Panc1 (cell line): ENCODE measurements at places on chromosomes 3 and 15.
A peak's percentile ranks its signal among the peaks of the same experiment; 100 is the strongest.

- no peaks in the 10 kb centered on the region for H3K4me1 ChIP-seq
- H3K4me3 ChIP-seq = no peak overlapping the region
- DNase-seq = no peak
- no peak overlapping the region for H3K27ac ChIP-seq
- no peaks in the 10 kb centered on the region for H3K36me3 ChIP-seq
These were observed 76.9 kb downstream of the HES1 start for GRCh38 chr3:194212845-194213331.

DNA sequence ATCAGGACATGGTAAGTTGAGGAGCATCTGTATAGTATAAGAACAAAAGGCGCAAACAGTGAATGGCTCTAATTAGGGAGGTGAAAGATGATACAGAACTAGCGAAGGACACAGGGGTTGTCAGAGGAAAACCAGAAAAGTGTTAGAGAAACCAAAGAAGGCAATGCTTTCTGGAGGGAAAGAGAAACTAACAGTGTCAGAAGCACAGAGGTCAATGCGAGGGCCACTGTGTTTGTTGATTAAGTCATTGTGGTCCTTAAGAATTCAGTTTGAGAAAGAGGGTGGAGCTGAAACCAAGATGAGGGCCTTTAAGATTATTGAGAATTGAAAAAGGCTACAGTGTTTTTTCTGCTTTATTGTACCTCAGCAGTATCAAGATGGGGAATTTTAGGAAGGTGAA is 28.8 kb downstream of the ATG7 start:
- DNase-seq = no peak
- H3K36me3 ChIP-seq = peaks cover 8% of the 10 kb centered on the region
- no peak overlapping the region for H3K27ac ChIP-seq
- no peak overlapping the region for H3K4me3 ChIP-seq
- H3K4me1 ChIP-seq = no peaks in the 10 kb centered on the region
- H3K27me3 ChIP-seq = no peaks in the 10 kb centered on the region

- no peaks in the 10 kb centered on the region for H3K4me1 ChIP-seq
- H3K4me3 ChIP-seq = no peak overlapping the region
- no peaks in the 10 kb centered on the region for H3K27me3 ChIP-seq
- H3K27ac ChIP-seq = no peak overlapping the region
These were observed 388.7 kb upstream of the SGO1 start for GRCh38 chr3:20574746-20575145.

DNA sequence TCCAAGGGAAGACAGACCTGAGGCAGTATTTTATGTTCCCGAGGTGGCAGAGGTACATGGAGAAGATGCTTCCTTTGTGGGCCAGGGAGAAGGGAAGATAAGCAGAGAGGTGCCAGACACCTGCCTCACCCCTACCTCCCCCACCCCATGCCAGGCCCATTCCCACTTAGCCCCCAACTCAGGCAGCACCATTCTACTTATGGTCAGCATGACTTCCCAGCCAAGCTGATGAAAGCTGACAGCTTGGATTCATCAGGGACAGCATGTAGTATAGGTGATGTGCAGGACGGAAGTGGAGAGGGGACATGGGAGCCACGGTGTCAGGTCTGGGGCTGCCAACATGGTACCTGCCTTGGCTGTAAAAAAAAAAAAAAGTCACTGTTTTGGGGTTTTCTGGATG is 57.5 kb upstream of the CSPG4 start:
- DNase-seq = no peak
- H3K4me3 ChIP-seq = no peak overlapping the region
- H3K27me3 ChIP-seq = no peaks in the 10 kb centered on the region

DNA sequence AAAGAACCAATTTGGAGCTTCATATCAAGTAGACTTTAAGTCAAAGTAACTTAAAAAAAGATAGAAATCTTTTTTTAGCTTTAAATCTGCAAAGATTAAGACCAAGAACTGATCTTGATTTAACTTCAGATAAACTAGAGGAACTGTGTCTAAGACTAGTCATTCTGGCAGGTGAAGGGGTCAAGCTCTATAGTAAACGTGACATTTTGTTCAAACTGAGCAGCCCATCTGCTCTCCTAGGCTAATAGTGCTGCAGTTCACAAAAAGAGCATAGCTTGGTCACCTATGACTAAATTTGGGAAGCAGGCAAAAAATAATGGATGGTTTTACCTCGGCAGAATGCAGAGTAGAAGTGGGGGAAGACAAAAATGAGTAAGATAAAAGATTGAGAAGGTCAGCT is 168.8 kb upstream of the ALCAM start:
- H3K4me3 ChIP-seq = no peak overlapping the region
- H3K27ac ChIP-seq = no peak overlapping the region

DNA sequence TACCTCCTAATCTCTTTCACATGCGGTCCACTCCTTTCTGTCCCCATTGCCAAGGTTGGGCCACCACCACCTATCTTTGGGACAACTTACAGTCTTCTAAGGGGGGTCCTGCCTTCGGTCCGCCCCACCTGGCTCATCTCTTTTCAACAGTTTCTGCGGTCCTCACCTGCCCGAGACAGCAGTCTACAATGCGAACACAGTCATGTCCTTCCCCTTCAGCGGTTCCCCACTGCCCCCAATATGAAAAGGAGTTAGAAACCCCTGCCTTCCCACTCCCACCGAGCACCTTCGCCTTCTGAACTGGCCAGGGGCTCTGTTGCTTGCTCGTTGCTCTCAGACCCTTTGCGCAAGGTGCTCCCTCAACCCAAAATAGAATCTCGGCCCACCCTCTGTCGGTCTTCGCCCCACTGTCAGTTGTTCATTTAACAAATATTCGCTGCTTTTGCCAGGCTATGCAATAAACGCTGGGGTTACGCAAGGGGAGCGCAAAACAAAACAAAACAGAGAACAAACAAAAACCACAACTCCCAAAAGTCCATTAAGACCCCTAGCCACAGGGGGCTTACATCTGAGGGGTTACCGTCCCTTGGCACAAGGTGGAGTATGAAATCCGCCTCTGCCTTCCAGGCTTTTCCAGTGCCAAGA is 611 bp upstream of the FANCI start:
- DNase-seq = no peak
- H3K4me3 ChIP-seq = peak overlapping the region; percentile 82
- peaks cover 7% of the 10 kb centered on the region for H3K36me3 ChIP-seq
- peak overlapping the region; percentile 92 for H3K27ac ChIP-seq

GRCh38 chr15:84598250-84598649 is 2.6 kb upstream of the ZSCAN2 start:
- H3K36me3 ChIP-seq = no peaks in the 10 kb centered on the region
- no peak for DNase-seq
- H3K27ac ChIP-seq = no peak overlapping the region
- H3K4me1 ChIP-seq = 0 out of 2 replicates have a peak, but pooled peaks cover 3% of the 10 kb centered on the region

DNA sequence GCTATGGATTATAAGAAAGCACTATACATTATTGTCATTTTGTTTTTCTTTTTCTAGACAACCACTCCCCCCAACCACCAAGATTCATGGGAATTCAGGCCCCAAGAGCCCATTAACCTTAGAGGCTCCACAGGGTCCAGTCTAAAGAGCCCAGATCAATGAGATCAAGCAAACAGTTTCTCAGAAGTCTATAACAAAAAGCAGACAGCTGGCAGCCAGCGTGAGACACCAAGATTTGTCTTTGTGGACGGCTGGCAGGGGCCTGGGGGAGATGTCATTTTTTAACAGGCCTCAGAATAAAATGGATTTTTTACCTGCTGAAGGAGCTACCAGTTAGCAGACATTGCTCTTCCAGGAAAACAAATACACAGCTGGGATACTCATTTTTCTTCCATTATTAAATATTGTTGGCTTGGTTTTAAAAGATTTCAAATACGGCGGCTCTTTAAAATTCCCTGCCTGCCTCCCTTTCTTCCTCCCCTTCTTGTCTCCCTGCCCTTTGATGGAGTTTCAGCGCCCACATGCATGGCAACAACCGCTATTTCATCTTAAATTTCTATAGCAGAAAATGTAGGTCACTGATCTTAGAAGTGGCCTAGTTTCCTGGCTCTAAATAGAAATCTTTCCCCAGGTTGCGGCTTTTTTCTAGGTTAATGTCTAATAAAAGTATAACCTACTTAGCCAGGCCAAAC is 130.6 kb downstream of the FAM174B start:
- H3K27me3 ChIP-seq = no peaks in the 10 kb centered on the region
- DNase-seq = no peak
- H3K36me3 ChIP-seq = no peaks in the 10 kb centered on the region

GRCh38 chr3:194938845-194939531 is 253.3 kb downstream of the FAM43A start:
- H3K27me3 ChIP-seq = no peaks in the 10 kb centered on the region
- DNase-seq = no peak
- no peak overlapping the region for H3K4me3 ChIP-seq
- no peaks in the 10 kb centered on the region for H3K4me1 ChIP-seq
- no peaks in the 10 kb centered on the region for H3K36me3 ChIP-seq

GRCh38 chr15:90839187-90840071 is 29.0 kb upstream of the FURIN start:
- no peak overlapping the region for H3K4me3 ChIP-seq
- no peaks in the 10 kb centered on the region for H3K4me1 ChIP-seq
- no peak for DNase-seq
- H3K27ac ChIP-seq = no peak overlapping the region
- H3K27me3 ChIP-seq = no peaks in the 10 kb centered on the region

- DNase-seq = no peak
- H3K4me3 ChIP-seq = no peak overlapping the region
- H3K27ac ChIP-seq = peak overlapping the region; percentile 78
- H3K4me1 ChIP-seq = peaks cover 63% of the 10 kb centered on the region
- no peaks in the 10 kb centered on the region for H3K36me3 ChIP-seq
These were observed 39.0 kb downstream of the TSC22D2 start for GRCh38 chr3:150447084-150447483.

- no peaks in the 10 kb centered on the region for H3K27me3 ChIP-seq
- no peak overlapping the region for H3K27ac ChIP-seq
- no peak for DNase-seq
- peaks cover 8% of the 10 kb centered on the region; the same call in 1 of the 2 replicates for H3K4me1 ChIP-seq
- no peaks in the 10 kb centered on the region for H3K36me3 ChIP-seq
These were observed 34.0 kb downstream of the ACSBG1 start for GRCh38 chr15:78200276-78200930.

GRCh38 chr15:99707473-99708270 is 25.6 kb downstream of the LYSMD4 start:
- no peak for DNase-seq
- H3K27ac ChIP-seq = no peak overlapping the region; the same call in 1 of the 2 replicates
- H3K36me3 ChIP-seq = no peaks in the 10 kb centered on the region
- H3K4me3 ChIP-seq = no peak overlapping the region

DNA sequence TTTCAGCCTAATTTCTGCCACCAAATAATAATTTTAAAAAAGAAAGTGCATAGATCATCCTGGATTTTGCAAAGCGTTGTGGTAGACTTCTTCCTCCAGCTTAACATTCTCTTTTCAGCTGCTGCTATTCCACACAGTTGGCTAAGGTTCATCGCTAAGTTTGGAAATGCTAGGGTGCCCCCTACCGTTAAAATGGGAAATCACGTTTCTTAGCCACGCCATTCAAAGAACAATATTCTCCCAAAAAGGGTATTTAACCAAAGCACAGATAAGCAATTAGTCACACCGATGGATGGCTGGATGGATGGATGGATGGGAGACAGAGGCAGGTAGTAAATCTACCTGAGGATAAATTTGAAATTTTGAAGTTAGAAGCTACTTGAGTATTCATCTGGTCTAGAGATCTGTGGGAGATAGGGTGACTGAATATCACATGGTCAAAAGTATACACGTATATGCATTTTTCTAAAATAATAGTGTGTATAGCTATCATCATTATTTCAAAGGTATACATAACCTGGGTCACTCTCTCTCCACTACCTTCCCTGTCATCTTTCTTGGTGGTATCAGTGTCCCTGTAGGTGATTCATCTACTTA is 67.2 kb downstream of the EFHB start:
- H3K27ac ChIP-seq = no peak overlapping the region
- peak; percentile 27 for DNase-seq
- no peaks in the 10 kb centered on the region for H3K36me3 ChIP-seq
- no peak overlapping the region for H3K4me3 ChIP-seq

DNA sequence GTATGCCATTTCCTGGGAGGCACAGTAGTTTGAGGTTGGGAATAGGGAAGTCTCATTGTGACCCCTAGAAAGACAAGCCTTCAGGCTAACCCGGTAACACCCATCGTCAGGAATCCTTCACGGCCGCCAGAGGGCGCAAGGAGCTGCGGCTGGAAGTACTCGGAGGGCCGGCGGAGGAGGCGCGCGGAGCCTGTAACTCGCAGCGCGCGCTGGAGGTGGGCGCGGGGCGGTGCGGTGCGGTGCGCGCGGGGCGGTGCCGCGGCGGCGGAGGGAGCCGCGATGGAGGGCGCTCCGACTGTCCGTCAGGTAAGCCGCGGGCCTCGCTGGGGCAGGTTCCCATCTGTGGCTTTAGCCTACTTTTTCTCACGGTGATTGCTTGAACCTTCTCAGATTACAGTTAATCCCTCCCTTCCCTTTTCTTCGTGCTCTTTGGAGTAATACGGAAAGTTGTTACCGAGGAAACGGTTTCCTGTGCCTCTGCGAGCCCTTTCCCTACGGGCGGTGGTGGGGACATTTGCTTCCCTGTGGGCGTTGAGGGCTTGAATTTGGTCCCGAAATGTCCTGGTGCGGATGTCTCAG is at the start of gene GRAMD1C:
GRAMD1C (plus strand) TSS at position 158 of the 579 bp plus-strand sequence; CDS start at position 280, 122 bp downstream.
- H3K27ac ChIP-seq = peak within 1 kb of the TSS; percentile 84
- H3K27me3 ChIP-seq = no peaks in the 10 kb centered on the region
- no peak for DNase-seq
- H3K4me3 ChIP-seq = peak within 1 kb of the TSS; percentile 65
- no peaks in the 10 kb centered on the region for H3K36me3 ChIP-seq
- no peaks in the 10 kb centered on the region for H3K4me1 ChIP-seq

DNA sequence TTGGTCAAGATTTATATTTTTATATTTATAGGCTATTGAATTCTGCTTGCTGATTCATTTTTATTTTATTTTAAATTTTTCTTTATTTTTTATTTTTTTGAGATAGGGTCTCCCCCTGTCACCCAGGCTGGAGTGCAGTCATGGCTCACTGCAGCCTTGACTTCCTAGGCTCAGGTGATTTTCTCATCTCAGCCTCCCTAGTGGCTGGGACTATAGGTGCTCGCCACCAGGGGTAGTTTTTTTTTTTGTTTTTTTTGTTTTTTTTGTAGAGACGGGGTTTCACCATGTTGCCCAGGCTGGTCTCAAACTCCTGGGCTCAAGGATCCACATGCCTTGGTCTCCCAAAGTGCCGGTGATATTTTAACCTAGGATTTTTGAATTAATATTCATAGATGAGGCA is 31.2 kb downstream of the NR2E3 start:
- DNase-seq = no peak
- no peaks in the 10 kb centered on the region for H3K27me3 ChIP-seq
- H3K4me3 ChIP-seq = no peak overlapping the region
- no peak overlapping the region for H3K27ac ChIP-seq
- H3K4me1 ChIP-seq = no peaks in the 10 kb centered on the region
- H3K36me3 ChIP-seq = peaks cover 2% of the 10 kb centered on the region; the same call in 1 of the 2 replicates

- no peak for DNase-seq
- H3K4me3 ChIP-seq = no peak overlapping the region
- no peak overlapping the region for H3K27ac ChIP-seq
- peaks cover 8% of the 10 kb centered on the region for H3K4me1 ChIP-seq
- no peaks in the 10 kb centered on the region for H3K36me3 ChIP-seq
These were observed 101.3 kb downstream of the WDR76 start for GRCh38 chr15:43928152-43928551.
